ENCODE measurements at places on chromosomes 2 and 18. TPM values are rescaled to one million over a fixed set of nuclear protein-coding genes. Genes with fewer than 3 reads are reported as not detected.

- H3K27me3 ChIP-seq, result peaks cover 15% of the 10 kb centered on the region
- DNase-seq, result no peak
- H3K4me1 ChIP-seq, result peaks cover 4% of the 10 kb centered on the region
- no peak overlapping the region for H3K27ac ChIP-seq
- no peak overlapping the region for H3K4me3 ChIP-seq
Measured at GRCh38 chr18:49617329-49617695, 55.5 kb downstream of the LIPG start.

GRCh38 chr2:74756356-74756890, 77.5 kb upstream of the HK2 start:
- DNase-seq, result no peak
- peaks cover 5% of the 10 kb centered on the region for H3K27me3 ChIP-seq
- peaks cover 3% of the 10 kb centered on the region for H3K36me3 ChIP-seq
- H3K27ac ChIP-seq, result no peak overlapping the region

The CRYGC gene
- total RNA-seq, result not detected

The AQP12B gene
- total RNA-seq, result not detected

DNA sequence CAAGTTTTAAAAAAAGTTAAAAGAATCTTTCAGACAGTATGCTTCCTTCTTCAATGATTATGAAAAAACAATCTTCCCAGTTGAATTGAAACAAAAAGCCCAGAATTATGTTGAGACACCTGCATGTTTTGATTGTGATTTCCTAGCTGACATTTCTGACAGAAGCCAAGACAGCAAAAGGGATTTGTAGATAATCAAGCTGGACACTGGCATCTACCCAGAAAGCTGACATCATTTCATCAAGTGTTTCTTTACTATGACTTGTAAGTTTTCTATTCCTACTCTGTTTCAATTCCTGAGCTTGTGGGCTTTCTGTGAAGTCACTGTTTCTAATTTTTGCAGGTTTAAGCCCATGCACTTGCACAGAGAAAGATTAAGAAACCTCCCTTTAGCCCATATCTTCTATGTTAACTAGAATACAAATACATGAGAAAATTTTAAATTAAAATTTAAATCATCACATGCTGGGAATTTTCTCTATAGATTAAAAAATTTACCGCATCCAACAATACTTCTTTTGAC, 82.9 kb upstream of the CCDC85A start:
- peaks cover 2% of the 10 kb centered on the region for H3K27me3 ChIP-seq
- H3K4me1 ChIP-seq, result no peaks in the 10 kb centered on the region
- no peak overlapping the region for H3K4me3 ChIP-seq
- H3K27ac ChIP-seq, result no peak overlapping the region

DNA sequence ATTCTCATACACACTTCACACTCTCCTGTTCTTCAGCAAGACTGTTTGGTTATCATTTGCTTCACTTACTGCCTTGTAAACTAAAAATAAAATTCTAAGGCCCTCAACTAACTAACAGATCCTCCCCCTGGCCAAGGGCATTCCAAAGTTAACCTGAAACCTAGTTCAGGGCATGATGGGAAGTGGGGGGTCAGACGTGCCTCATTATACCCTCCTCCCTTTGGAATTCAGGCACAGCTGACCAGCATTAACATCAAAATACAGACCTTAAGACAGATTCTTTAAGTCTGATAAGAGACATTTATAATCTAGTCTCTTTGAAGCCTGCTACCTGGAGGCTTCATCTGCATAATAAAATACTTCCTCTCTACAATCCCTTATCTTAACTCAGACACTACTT, 221.0 kb downstream of the NOL4 start:
- H3K4me3 ChIP-seq, result no peak overlapping the region
- no peaks in the 10 kb centered on the region for H3K27me3 ChIP-seq
- H3K27ac ChIP-seq, result no peak overlapping the region
- no peaks in the 10 kb centered on the region for H3K36me3 ChIP-seq

The REG1B gene
- not detected for total RNA-seq

The GBX2 gene
- not detected for total RNA-seq
